ENCODE measurements at places on chromosomes 5 and 9.

- DNase-seq, result no peak
Measured at GRCh38 chr5:52922384-52922783, 66.8 kb upstream of the ITGA2 start.

- DNase-seq, result no peak
Measured at GRCh38 chr9:71762900-71763653, 5.2 kb downstream of the CEMIP2 start.

GRCh38 chr5:66151030-66151429, 6.9 kb downstream of the SREK1 start:
- peak; percentile 11 for DNase-seq

DNA sequence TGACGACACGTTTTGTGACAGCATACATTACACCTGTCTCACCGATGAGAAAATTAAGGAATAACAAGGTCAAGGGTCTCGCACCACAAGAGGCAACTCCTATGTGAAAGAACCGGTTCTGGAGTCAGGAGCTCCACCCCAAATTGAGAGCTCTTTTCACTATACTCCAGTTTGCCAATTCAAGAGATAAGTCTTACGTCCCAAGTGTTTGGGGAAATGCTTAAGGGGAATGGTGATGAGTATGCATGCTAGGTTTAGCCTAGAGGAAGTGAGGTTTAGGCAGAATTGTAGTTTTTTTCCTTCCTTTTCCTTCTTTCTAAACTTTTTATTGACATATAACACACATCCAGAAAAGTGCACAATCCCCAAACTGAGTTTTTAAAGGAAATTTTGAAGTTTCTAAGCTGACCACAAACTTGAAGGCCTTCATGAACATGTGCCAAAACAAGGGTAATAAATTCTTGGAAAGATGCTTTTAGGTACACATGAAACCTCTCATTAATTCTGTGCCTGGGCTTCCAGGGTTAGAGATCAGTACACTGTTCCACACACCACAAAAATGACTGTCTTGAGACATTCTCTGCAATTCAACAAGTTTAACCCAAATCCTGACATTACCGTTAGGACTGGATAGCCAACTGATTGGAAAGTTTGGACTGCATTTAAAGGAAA, 127.6 kb upstream of the SLC1A3 start:
- DNase-seq, result no peak

GRCh38 chr9:33868440-33868973, 51.5 kb downstream of the UBE2R2 start:
- DNase-seq, result no peak

- DNase-seq, result peak; percentile 1
Measured at GRCh38 chr5:63401436-63402046, 560.7 kb downstream of the HTR1A start.
